ENCODE measurements at places on chromosomes 2 and 18. TPM values are rescaled to one million over a fixed set of nuclear protein-coding genes. Genes with fewer than 3 reads are reported as not detected.
A peak's percentile ranks its signal among the peaks of the same experiment; 100 is the strongest.

The FAM228A gene
- 0.17 TPM for total RNA-seq

The METAP1D gene
- 3.4 TPM for total RNA-seq

The BCL11A gene
- total RNA-seq, result not detected

The POTEI gene
- not detected for total RNA-seq

The GKN2 gene
- not detected for total RNA-seq

The TEKT4 gene
- total RNA-seq, result not detected

DNA sequence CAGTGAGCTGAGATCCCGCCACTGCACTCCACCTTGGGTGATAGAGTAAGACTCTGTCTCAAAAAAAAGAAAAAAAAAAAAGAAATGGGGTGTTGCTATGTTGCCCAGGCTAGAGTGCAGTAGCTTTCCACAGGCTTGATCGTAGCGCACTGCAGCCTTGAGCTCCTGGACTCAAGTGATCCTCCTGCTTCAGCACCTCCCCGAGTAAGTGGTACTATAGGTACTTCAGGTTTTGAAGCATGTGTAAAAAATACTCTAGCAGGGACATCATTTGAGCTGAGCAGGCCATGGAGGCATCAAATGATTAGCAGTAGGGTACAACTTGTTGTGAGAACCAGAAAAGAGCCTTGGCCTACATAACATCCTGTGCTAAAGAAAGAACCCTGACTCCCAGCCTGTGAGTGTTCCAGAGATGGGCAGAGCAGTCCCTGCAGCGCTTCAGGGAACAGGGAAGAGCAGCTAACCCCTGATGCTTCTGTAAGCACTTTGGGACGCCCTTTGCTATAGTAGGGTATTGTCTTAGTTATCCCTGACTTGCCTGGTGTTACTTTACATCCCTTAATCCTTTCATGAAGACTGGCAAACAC is 119.1 kb downstream of the NEDD4L start:
- no peaks in the 10 kb centered on the region for H3K36me3 ChIP-seq
- H3K4me3 ChIP-seq, result no peak overlapping the region
- no peak overlapping the region for H3K27ac ChIP-seq
- DNase-seq, result no peak
- peaks cover 7% of the 10 kb centered on the region for H3K4me1 ChIP-seq

DNA sequence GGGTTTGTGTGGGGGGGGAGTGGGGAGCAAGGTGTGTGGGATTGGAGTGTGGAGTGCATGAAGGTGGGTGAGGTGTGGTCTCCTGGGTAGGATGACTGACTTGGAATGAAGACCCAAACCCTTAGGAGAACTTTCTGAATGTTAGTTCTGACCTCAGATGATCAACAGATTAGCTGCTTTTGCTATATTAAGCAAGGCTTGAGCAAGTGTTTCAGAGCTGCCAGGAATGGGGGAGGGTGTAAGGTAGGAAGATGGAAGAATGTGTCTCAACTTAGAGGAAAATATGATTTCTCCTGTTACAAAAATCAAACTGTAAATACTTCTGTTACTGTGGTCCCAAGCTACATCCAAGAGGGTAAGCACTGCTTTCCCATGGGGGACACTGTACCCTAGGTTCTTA is 273.6 kb downstream of the TGIF1 start:
- no peaks in the 10 kb centered on the region for H3K36me3 ChIP-seq
- H3K4me1 ChIP-seq, result no peaks in the 10 kb centered on the region
- no peak overlapping the region for H3K4me3 ChIP-seq

DNA sequence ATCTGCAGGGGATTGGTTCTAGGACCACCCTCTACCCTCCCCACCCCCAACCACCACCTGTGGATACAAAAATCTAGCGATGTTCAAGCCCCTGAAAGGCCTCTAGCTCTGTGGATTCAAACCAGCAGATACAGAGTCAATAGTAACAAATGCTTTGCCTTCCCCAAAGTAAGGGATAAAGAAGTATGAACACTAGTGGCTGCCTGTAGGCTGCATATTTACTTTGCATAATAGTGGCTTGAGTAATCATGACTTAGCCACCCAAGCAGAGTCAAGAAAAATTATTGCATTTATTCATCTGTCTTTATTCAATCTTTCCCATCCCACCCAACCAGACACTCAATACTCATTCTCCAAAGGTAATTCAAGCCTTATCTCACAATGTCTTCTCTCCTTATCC is 43.8 kb downstream of the SOCS6 start:
- no peak overlapping the region for H3K27ac ChIP-seq
- H3K36me3 ChIP-seq, result no peaks in the 10 kb centered on the region
- H3K4me1 ChIP-seq, result no peaks in the 10 kb centered on the region
- no peak overlapping the region for H3K4me3 ChIP-seq
- H3K27me3 ChIP-seq, result no peaks in the 10 kb centered on the region

DNA sequence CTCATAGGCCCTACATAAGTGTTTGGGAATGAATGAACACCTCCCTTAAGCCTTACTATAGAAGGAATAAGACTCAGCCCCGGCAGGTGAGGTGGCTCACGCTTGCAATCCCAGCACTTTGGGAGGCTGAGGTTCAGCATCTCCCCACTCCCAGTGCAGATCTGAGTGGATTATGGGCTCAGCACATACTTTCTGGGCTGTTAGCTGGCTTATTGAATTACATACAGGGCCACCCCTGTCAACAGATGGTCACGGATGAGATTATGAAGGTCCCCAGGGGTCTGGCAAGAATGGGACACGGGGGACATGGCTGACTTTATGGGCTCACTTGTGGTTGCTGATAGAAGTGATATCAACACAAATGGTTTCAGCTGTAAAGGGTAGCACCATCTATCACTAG is 322.3 kb downstream of the TSN start:
- no peak for DNase-seq
- no peaks in the 10 kb centered on the region for H3K36me3 ChIP-seq
- H3K4me1 ChIP-seq, result no peaks in the 10 kb centered on the region
- no peak overlapping the region for H3K27ac ChIP-seq
- H3K4me3 ChIP-seq, result no peak overlapping the region

- H3K4me1 ChIP-seq, result peaks cover 14% of the 10 kb centered on the region
- no peaks in the 10 kb centered on the region for H3K36me3 ChIP-seq
- peak overlapping the region; percentile 2 for H3K27ac ChIP-seq
- DNase-seq, result no peak
- peaks cover 2% of the 10 kb centered on the region for H3K27me3 ChIP-seq
Observed at GRCh38 chr2:236959876-236960275, 125.8 kb upstream of the COPS8 start.

DNA sequence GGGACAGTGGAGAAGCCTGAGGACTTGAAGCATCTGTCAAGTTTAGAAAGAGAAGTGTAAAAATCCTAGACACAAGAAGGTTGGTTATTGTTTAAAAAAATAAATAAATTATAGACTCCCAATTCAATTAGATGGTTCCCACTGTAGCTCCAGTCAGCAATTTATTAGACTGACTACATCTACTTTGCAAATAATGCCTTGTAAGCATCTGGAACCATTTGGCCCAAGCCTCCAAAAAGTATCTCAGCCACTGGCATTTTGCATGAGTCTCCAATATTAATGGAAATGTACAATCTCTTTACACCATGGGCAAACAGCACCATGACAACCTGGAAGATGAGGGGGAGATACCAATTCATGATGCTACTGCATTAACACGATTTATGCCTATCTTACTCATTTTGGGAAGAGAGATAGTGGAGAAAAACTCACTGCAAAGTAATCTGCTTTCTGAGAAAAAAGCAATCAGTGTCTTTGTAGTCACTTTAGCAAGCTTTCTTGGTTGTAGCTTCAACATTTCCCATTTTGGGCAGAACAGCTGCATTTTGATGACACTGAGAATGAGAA is 2.8 kb downstream of the NYAP2 start:
- no peaks in the 10 kb centered on the region for H3K36me3 ChIP-seq
- H3K4me1 ChIP-seq, result no peaks in the 10 kb centered on the region
- H3K27me3 ChIP-seq, result peaks cover 18% of the 10 kb centered on the region
- H3K27ac ChIP-seq, result no peak overlapping the region

GRCh38 chr2:16509042-16509441 is 156.6 kb downstream of the CYRIA start:
- DNase-seq, result no peak
- no peaks in the 10 kb centered on the region for H3K4me1 ChIP-seq
- H3K4me3 ChIP-seq, result no peak overlapping the region

DNA sequence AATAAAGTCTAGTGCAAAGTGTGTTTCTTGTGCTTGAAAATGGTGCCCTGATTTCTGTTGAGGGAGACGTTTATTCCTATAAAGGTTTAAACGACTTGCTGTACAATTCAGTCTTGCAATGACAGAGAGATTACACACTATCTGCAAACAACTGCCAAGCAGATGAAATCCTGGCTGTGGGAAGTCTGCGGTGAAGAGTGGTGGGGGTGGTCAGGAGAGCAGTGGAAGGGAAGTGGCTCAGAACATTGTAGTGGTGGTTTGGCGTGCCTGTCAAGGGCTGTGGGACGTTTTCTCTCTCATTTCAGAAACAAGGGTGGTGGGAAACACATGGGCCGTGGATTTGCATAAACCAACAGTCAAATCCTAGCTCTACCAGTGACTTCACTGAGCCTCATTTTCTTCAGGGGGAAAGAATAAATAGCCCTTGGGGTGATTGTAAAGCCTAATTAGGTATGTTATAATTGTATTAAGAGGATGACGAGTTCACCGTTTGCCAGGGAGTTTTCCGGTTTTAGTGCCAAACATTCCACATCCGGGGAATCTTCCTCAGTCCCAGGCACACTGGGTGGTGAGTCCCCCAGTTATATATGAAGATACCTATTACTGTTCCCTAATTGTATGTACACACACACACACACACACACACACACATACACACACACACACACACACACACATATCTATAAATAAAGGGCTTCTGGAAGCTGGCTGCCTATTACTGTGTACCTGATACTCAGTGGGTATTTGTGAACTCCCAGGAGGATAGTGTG is 115.0 kb downstream of the SPTBN1 start:
- H3K4me1 ChIP-seq, result peaks cover 85% of the 10 kb centered on the region
- H3K27me3 ChIP-seq, result no peaks in the 10 kb centered on the region
- peak overlapping the region; percentile 96 for H3K27ac ChIP-seq

DNA sequence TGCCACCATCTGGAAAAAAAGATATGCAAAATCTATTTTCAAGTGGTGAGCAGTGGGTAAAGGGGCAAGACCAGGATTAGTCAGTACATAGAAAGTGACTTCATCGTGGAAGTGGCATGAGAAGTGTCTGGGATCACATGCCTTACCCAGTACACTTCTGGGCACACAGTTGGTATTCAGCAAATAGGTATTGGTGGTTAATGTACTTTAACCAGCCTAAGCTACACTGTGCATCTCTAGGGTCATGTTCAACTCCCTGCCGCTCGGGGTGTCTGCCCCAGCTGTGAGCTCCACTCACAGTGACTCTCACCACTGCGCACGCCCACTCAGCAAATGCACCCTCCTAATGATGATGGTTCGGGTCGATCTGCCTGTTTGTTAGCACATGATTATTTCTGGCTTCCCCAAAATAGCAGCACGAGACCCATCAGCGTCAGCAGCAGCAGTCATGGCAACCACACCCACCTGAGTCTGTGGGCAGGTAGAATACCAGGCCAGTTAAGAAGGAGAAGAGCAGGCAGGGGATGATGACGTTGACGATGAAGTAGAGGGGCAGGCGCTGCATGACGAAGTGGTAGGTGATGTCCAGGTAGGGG is 11.1 kb downstream of the CHRNA1 start:
- peak overlapping the region; percentile 84 for H3K27ac ChIP-seq
- peaks cover 48% of the 10 kb centered on the region for H3K4me1 ChIP-seq
- peaks cover 2% of the 10 kb centered on the region for H3K27me3 ChIP-seq
- H3K4me3 ChIP-seq, result peak overlapping the region; percentile 51

DNA sequence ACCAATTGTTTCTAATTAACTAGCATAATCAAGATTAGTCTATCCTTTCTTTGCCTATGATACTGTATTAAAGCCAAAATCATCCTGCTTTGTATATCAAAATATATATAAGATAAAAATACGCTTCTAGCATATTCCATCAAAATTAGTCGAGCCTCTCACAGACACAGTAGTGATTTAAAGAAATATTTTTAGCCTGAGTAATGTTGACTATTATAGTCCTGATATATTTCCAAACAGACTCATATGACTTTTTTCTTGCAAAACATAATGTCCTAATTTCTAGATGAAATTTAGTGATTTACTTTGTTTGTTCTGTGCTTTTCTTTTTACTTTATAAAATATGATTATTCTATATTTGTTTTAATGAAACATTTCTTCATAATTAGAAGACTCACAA is 30.9 kb downstream of the FAP start:
- no peaks in the 10 kb centered on the region for H3K36me3 ChIP-seq
- no peak for DNase-seq
- H3K4me3 ChIP-seq, result no peak overlapping the region

GRCh38 chr2:230156782-230157699 is 62.7 kb downstream of the SP110 start:
- no peaks in the 10 kb centered on the region for H3K27me3 ChIP-seq
- no peaks in the 10 kb centered on the region for H3K36me3 ChIP-seq
- H3K27ac ChIP-seq, result no peak overlapping the region

GRCh38 chr2:236180831-236181453 is 12.8 kb upstream of the GBX2 start:
- peaks cover 7% of the 10 kb centered on the region for H3K4me1 ChIP-seq
- no peak overlapping the region for H3K4me3 ChIP-seq
- no peaks in the 10 kb centered on the region for H3K36me3 ChIP-seq
- peaks cover 63% of the 10 kb centered on the region for H3K27me3 ChIP-seq
- H3K27ac ChIP-seq, result peak overlapping the region; percentile 30

DNA sequence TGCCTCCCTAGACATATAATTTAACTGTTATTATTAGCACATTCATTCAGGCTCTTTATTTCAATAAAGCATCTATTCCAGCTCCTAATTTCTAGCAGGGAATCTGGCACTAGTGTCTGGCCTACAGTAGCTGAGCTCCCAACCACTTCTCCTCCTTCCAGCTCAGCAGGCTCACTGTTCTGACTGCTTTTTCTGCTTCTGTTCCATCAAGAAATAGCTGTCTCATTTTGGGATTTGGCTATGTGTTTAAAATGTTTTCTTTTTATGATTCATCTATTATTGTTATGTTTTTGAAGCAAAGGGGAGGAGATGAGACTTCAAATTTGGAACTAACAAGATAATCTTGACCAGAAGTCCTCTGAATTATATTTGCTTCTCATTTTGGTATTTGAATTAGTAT is 172.7 kb upstream of the SMAD7 start:
- H3K27ac ChIP-seq, result no peak overlapping the region
- H3K36me3 ChIP-seq, result peaks cover 7% of the 10 kb centered on the region
- no peak for DNase-seq
- H3K4me3 ChIP-seq, result no peak overlapping the region

GRCh38 chr2:43751476-43751990 is 22.3 kb upstream of the DYNC2LI1 start:
- H3K4me3 ChIP-seq, result no peak overlapping the region
- no peaks in the 10 kb centered on the region for H3K36me3 ChIP-seq
- no peak overlapping the region for H3K27ac ChIP-seq
- no peak for DNase-seq
- peaks cover 2% of the 10 kb centered on the region for H3K27me3 ChIP-seq
- H3K4me1 ChIP-seq, result no peaks in the 10 kb centered on the region
